ENCODE measurements at places on chromosomes 5 and 9. TPM values are rescaled to one million over a fixed set of nuclear protein-coding genes. Genes with fewer than 3 reads are reported as not detected.

DNA sequence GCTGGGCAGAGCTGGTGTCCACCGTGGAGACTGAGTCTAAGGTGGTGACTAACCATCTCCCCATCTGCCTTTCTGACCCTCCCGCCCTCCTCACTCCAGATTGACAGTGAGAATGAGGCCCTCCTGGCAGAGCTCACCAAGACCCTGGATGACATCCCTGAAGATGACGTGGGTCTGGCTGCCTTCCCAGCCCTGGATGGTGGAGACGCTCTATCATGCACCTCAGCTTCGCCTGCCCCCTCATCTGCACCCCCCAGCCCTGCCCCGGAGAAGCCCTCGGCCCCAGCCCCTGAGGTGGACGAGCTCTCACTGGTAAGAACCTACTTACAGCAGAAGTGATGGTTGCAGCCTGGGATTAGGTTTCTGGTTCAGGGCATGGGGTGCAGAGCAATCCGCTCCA lies 96.5 kb downstream of the PPARGC1B start:
- no peak for DNase-seq

DNA sequence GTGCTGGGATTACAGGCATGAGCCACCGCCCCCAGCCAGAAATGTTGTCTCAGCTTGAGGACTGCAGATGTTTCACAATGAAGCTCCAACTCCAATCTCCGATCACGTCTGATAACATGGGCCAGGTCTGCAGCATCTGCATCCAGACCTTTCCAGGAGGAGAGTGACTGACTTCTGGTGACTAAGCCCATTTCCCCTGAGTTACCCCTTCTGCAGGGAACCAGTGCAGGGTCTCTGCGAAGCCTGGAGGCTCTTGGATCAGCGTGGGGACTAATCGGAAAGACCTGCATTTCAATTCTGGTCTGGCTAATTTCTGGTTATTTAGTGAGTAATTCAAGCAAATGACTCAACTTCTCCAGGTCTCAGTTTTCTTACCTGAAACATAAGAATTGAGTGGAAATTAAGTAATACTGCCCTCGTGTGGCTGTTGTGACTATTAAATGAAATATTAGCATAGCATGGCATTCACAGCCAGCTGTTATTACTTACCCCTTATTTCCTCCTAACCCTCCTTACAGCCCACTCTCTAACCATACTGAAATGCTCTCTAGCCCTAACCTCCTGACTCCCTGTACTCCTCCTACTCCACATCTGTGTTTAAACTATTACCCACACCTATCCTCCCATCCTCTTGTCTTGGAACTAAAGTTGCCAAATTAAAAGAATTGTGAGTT lies 2.2 kb upstream of the GNPDA1 start:
- DNase-seq, result no peak

PCDHGB2 gene
- 2.1 TPM for total RNA-seq

DNA sequence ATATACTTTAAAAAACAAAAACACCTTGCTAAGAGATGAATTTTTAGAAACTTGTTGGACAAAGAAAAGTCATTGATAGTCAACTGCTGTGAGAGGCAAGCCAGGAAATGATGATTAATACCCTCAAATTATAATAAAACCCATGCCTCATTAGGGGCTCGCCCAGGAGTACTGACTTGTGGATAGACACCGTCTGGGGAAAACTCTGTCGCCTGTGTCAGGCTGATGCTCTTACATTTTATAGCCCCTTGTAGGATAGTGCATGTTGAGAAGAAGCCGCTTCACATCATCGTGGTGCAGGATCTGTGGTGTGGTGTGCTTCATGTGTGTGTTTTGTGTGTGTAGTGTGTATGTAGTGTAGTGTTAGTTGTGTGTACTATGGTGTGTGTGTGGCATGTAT lies 39.1 kb downstream of the SYK start:
- DNase-seq, result no peak

- no peak for DNase-seq
These were observed at the start of gene CRB2 for GRCh38 chr9:123355761-123356431. Gene CRB2, plus strand, starts transcription at chr9:123356197. Its CDS starts 64 bp downstream, at chr9:123356261.

STK32A gene
- total RNA-seq, result not detected

DNA sequence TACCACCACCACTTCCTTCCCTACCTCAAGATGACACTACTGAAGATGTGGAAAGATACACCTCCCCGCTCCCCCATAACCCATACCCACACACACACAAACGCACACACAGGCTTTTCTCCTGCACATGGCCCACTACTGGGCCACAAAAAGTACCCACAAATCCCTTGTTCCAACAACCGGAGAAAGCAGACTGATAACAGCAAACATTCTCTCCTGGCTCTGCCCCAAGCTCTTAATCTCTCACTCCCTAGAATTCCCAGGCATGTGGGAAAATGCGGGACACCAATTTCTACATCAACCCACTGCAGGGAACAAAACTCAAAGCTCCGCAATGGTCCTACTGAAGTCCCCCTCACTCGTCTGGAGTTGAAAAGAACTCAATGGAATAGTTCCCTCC lies 611.0 kb upstream of the KLF4 start:
- no peak for DNase-seq

GRCh38 chr5:174329738-174330137 lies 284.2 kb downstream of the NSG2 start:
- DNase-seq, result no peak

GRCh38 chr5:149767281-149767550 lies 37.1 kb downstream of the PPARGC1B start:
- DNase-seq, result no peak

KIF24 gene
- total RNA-seq, result 0.37 TPM

DNA sequence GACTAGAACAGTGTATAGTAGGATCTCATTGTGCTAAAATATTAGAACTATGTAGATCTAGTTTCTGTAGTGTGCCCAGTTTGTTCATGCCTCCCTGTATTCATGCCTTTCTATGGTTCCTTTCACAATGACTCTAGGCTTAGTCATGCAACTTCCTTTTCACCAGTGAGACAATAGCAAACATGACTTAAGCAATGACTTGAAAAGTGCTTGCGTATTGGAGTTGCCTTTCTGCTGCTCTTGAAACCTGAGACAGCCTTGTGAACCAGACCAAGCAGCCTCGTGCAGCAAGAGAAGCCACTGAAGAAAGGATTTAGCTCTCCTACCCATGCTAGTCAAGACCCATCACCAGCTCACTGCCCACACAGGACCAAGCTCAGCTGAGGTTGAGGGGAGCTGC lies 294.5 kb upstream of the TAS2R1 start:
- DNase-seq, result no peak

DNA sequence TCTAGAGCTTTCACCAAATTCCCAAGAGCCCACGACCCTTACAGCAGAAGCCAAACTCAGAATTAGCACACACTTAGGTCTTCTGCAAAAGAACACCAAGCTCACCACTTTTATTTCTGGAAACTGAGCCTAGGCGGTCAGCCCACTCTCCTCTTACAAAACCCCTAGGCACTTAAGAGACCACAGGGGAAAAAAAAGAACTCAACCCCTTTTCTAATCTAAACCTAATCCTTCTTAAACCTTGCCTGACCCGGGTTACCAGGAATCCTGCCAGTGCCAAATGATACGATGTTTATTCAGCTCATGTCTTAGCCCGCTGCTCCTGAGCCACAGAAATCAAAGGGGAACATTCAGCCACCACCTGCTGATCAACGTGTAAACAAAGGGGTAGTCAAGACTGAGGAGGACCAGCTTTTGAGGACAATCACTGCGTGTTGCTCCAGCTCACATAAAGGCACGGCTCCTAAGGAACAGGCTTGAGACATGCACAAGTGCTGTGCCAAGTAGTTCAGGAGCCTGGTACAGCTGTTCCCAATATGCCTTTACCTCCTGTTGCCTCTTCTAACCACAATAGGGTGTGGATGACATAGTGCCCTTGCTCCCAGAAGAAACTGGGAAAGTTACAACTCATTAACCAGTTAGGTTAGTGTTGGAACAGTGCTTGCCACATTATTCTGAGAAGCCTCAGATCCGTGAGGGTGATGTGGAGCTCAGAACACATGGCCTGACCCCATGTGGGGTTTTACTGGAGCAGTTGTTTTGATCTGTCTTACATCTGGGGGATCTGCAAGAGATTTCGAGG lies 49.3 kb downstream of the ZFAND5 start:
- peak; percentile 50 for DNase-seq

GRCh38 chr5:132714456-132715307 lies 22.7 kb downstream of the KIF3A start:
- no peak for DNase-seq

DNA sequence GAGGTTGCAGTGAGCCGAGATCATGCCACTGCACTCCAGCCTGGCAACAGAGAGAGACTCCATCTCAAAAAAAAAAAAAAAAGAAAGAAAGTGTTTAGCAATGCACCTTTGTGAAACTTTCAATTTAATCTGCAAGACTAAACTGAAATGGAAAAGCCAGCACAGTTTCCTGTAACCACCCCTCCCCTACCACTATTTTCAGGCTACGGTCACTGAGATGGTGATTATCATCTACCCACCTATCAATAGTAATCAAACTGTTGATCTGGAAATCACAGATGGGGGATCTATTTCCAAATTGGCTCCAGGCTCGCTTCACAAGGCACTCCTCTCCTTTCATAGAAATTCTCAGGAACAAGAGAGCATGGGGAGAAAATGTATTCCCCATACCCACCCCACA lies 30.6 kb upstream of the IL7R start:
- no peak for DNase-seq

DNA sequence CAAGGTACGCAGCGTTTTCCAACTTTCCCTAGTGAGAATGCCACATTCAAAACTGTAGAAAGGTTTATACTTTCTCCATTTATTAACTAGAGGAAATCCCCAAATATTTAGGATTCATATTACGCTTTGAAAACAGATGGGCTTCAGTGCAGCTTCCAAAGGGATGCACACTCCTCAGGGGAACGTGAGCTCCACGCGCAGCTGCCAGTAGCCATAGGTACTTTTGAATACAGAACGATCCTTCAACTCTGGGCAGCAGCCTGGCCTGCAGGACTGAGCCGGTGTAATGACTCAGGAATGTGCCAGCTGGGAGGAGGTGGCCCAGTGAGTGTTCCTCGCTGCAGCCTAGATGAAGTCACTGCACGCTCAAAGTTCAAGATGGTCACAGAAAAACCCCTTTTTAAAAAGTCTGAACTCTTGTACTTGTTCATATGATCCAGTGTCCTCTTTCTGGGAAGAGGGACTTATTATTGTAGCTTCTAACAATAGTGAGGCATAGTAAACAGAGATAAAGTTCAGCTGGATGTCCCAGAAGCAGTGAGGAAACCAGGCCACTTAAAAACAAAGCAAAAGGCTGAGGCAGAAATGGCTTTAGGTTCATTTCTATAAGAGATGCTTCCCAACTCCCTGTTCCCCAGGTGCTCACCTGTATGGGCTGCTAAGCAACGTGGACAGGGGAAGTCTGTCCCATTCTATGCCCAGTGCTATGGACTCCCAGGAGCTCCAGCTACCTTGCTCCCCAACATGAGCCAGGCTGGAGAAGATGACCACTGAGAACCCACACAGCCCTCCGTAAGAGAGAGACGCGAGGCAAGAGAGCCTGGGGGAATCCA lies 130.0 kb downstream of the LHFPL2 start:
- peak; percentile 71 for DNase-seq

DNA sequence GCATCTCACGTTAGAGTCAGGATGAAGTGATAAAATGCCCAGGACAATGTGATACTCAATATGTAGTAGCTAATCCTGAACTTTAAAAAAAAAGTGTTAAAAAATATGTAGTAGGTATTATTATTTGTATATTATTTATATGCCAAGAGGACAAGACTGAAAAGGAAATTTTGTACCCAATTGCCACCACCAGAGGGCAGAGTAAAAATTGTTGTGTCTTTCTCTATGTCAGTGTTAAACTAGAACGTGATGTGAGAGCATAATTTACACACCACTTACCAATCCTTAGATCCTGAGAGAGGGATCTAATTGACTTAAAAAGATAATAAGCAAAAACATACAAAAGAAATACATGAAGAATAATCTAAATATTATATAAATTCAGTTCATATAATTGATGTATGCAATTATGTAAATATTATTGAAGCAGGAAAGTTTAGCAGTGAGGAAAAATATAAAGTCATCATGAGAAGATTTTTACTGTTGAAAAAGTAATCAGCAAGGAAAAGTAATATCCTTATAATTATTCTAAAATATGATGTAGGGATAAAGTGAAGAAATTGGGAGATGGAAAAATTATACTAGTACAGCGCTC lies 288.9 kb downstream of the RAB3C start:
- no peak for DNase-seq

DNA sequence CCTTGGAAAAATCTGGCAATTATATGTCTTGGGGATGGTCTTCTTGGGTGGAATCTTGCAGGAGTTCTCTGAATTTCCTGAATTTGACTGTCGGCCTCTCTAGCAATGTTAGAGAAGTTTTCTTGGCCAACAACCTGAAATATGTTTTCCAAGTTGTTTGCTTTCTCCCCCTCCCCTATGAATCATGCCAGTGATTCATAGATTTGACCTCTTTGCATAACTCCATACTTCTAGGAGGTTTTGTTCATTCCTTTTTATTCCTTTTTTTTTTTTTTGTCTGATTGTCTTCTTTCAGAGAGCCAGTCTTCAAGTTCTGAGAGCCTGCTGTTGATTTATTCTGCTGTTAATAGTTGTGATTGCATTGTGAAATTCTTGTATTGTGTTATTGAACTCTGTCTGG lies 56.7 kb upstream of the SLC44A1 start:
- no peak for DNase-seq

GRCh38 chr9:86764221-86764624 lies 183.1 kb downstream of the GAS1 start:
- DNase-seq, result no peak

DNA sequence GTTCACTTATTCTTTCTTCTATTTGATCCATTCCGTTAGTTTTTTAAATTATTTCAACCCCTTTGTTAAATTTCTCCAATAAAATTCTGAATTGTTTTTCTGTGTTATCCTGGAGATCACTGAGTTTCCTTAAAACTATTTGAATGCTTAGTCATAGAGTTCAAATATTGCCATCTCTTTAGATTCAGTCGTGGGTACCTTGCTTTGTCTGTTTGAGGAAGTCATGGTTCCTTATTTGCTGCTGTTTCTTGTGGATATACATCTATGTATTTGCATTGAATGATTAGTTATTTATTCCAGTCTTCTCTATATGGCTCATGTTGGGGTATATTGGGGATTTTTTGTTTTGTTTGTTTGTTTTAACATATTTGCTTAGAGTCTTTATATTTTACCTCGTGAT lies 80.6 kb downstream of the HINT1 start:
- DNase-seq, result no peak

OTP gene
- total RNA-seq, result not detected

PCDHA3 gene
- 8.8 TPM for total RNA-seq

IFNA2 gene
- not detected for total RNA-seq

INSYN2B gene
- total RNA-seq, result not detected

MLANA gene
- not detected for total RNA-seq

GRCh38 chr5:151755383-151755782 lies 3.0 kb downstream of the ATOX1 start:
- no peak for DNase-seq

- no peak for DNase-seq
These were observed 71.2 kb downstream of the CWC27 start for GRCh38 chr5:64839936-64840335.

SPATA31A3 gene
- total RNA-seq, result not detected

TSSK1B gene
- not detected for total RNA-seq

CTSV gene
- total RNA-seq, result 0.37 TPM

All from transverse colon (tissue), 4 donors.